ENCODE measurements at places on chromosomes 5 and 9.
A peak's percentile ranks its signal among the peaks of the same experiment; 100 is the strongest.

GRCh38 chr5:142339781-142340180 is 15.0 kb upstream of the SPRY4 start:
- DNase-seq: no peak

DNA sequence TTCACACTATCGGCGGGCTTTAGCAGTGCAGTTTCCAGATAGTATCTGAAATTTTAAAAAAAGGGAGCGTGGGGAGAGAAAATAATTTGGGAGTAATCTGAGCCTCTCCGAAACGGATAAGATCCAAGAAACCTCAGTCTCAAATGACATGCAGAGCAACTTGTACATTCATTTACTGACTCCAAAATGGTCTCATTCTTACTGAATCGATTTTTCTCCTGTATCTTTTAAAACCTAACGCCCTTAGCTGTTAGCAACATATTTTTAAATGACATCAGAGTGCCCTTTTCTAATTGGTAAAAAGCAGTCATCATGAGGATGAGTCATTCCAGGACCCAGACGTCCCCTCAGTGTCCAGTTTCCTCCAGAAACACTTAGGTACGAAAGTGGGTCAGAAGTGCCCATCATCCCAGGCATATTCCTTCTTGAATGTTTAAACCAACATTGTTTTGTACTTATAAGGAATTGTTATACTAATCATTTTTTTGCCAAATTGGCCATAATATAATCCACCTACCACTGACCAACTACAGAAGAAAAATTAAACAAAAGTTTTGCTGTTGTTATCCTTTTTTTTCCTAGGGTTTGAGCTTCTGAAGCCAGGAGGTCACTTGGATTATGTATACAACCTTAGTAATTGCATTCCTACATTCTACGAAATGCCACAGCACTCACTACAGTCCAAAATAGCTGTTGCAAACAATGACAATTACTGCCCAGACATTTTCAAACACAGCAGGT is 354.4 kb downstream of the ADAMTS6 start:
- no peak for DNase-seq

DNA sequence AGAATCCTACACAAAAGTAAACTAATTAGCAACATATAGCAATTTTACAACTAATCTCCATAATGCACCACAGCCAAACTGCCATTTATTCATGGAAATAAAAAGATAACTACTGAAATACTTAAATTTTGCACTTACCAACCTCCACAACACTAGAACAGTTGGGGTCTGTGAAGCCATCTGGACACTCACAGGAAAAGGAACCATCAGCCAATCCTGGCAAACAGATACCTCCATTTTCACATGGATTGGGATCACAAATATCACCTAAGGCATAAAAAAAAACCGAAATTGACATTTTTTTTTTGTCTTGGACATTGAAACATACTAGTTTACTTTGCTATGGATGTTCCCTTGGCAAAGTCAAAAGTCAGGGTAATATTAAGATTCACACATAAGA is 130.7 kb downstream of the EDIL3 start:
- no peak for DNase-seq

- DNase-seq: peak; percentile 86
These were observed at the start of gene NRG2 for GRCh38 chr5:140042643-140043507. TSS of gene NRG2 (minus strand) at chr5:140043299.

DNA sequence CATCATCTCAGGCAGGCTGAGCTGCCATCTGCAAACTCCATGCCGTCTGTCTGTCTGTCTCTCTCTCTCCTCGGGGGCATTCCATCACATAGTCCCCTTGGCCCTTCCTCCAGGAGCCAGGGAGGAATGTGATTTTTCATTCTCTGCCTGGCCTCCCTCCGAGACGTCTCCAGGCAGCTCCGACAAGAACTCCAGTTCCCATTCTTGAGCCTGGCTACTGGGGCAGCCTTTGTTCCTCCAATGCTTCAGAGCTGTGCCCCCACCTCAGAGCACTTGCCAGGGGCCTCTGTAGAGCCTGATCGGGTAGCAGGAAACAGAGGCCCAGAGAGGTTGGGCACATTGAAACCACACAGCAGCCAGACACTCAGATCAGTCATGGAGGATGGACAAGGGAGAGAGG is 74.0 kb downstream of the COL27A1 start:
- peak; percentile 77 for DNase-seq

Measured in islet precursor cell (in vitro differentiated cells).